Islet precursor cell (in vitro differentiated cells): ENCODE measurements at places on chromosomes 16 and 17.

GRCh38 chr16:21703589-21704174 is 39.9 kb downstream of the OTOA start:
- no peak for DNase-seq

- DNase-seq = no peak
Measured at GRCh38 chr16:9903-10665, 43.3 kb downstream of the POLR3K start.

DNA sequence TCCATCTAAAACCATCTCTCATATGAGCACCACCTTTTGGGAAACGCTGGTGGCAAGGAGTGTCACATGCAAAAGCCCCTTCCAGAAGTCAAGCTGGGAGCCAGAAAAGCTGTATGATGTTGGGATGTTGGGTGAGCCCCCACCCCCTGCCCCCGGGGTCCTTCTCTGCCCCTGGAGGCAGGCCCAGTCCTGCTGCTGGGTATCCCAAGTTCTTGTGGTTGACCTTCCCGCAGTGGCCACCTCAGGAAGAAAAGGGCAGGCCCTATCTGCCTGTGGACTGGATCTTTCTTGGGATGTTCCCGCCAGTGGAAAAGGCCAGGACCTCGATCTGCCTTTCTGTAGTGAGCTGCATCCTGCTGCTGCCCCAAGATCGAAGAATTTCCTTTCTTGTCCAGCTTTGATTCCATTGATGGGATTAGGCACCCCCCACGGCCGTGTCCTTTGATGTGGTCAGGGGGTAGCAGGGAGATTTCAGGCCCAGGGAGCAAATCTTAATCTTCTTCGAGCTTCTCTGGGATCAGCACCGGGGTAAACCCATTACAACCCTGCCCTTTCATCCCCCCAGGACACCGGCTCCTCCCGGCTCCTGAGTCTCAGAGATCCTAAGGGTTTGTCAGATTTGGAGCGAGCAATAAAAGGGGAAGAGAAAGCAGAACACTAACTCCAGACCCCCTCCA is 165.6 kb downstream of the RAB11FIP4 start:
- DNase-seq = no peak

DNA sequence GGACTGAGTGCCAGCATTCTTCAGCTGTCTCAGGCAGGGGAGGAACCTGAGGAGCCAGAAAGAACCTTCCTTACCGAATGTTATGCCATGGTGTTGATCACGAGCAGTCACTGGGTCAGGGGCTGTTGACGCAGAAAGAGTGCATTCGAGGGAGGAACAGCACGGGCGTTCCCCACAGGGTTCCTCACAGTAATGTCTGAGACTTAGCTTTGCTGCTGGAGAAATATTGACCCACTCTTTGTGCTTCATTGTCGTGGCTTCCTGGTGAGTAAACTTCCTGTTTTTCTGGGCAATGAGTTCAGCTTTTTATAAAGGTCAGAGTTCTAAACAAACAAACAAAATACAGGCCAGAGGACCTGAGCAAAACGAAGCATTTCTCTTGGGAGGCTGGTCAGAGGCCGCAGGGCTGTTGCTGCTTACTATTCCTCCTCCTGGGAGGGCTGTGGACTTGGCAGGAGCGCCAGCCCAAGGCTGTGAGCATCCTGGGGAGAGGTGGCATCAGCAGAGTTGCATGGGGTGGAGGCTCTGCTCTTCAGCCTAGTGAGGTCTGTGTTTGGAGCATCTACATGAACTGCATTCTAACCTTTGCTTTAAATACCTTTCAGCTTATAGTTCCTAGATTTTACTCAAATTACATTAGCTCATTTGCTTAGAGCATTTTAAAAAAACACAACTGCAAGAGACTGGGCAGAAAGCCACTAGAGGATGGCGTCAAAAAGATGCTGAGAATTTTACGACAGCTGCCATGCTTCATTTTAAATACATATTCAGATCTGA is 143.1 kb upstream of the CACNG5 start:
- DNase-seq = peak; percentile 49

- DNase-seq = no peak
Measured at GRCh38 chr16:50668368-50669008, 12.6 kb downstream of the SNX20 start.

DNA sequence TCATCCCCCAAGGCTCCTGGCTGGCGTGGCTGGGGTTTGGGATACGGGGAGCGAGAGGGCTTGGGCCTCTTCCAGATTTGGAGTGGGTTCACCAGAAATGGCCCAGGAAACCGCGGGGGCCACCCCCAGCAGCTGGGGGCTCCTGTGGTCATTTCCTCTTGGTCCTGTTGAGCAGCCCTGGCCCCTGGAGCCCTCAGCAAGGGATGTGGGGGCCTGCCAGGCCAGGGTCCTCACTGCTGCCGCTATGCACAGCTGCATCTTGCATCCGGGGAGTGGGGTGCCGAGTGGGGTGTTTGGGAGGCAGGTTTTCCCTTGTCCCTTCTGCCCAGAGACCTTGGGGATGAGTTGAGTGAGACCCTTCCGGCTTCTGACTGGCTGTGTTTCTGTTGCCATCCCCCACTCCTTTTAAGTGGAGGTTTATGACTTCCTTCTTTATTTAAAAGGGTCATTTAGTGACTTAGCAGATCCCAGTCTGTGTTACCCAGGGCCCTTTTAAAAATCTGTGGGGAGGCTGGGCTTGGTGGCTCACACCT is 319.8 kb downstream of the SEC14L1 start:
- DNase-seq = peak; percentile 86

GRCh38 chr16:4500272-4500671 is 24.1 kb downstream of the HMOX2 start:
- DNase-seq = peak; percentile 91

- no peak for DNase-seq
Measured at GRCh38 chr16:30710971-30711370, 12.0 kb downstream of the SRCAP start.

- peak; percentile 77 for DNase-seq
Measured at GRCh38 chr17:1179818-1180742, at the start of gene ABR. Gene ABR, minus strand, starts transcription at chr17:1179981. Its CDS starts 254 bp downstream, at chr17:1179727.
